ENCODE measurements at places on chromosomes 6 and 20.

DNA sequence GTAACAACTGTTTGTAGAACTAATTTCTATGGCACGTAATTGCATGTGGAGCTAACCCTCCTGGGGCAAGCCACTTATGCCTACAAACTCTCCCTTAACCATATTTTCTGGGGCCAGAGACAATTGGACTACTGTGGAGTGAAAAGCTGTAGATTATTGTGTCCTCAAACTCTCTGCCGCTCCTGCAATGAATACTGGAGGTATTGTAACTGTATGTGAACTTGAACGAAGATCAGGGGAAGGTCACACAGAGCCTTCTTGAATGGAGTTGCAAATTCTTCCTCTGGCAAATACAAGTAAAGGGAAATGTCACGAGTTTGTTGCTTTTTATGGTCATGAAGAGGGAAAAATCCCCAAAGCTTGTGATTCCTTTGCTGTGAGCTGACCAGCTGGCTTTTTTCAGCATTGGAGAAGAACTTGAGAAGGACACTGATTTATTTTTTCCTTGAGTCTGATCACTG, 18.2 kb downstream of the AKAP12 start:
- no peak for DNase-seq

- DNase-seq = peak; percentile 66
These were observed 3.1 kb upstream of the CABLES2 start for GRCh38 chr20:62409931-62410745.

DNA sequence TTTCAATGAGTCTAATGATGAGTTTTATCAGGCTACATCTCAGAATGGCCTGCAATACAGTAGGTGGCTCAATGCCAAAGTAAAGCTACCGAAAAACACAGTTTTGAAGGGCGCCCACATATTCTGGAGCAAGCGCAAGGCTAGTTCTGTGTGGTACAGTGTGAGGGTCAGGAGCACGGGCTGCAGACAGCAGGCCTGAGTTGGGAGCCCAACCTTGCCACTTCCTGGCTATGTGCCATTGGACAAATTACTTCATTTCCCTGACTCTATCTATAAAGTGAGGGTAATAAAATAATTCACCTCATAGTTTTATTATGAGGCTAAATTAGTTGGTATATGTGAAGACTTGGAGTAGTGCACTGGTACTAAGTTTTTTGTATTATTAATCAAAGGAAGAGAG, 150.7 kb downstream of the OPN5 start:
- DNase-seq = no peak

DNA sequence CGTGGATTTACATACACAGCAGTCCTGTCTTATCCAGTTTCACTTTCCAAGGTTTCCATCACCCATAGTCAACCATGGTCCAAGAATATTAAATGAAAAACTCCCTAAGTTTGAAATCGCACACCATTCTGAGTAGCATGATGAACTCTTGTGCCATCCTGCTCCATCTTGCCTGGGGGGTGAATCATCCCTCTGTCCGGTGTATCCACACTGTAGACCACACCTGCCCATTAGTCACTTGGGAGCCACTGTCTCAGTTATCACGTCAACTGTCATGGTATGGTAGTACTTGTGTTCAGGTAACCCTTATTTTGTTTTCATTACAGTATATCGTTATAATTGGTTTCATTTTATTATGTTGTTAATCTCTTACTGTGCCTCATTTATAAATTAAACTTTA, 38.5 kb downstream of the PTGIS start:
- peak; percentile 81 for DNase-seq

DNA sequence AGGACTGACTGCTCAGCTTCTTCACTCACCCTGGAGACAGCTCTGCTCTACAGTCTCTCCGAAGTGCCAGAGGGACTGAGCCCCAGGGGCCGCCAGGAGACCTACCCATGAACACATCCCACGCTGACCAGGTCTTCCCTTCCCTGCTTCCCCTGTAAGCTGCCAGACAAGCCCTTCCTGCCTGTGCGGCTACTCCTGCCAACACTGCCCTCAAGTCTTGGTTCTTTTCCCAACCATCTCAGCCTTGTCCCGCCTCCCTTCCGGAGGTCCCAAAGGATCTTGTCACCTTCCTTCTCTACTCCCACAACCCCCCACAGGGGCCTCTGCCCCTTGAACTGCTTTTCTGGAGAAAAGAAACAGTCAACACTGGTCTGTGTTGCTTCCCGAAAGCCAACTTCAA, 15.0 kb downstream of the CPNE5 start:
- DNase-seq = no peak

DNA sequence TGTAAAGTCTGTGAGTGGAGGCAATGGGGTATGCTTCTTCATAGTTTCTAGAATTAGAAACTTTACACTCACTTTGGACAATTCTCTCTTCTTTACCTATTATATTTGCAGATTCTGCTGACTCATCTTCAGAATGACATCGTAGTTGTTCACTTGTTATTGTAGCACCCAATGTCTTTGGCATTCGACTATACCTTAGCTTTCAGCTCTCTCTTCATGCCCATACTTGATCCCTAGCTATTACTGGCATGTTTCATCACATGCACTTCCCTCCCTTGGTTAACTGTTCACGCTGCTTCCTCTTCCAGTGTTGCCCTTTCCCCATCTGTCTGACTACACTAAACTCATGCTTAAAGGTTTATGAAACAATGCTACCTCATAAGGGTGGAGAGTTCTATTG, 298.1 kb upstream of the TCF21 start:
- peak; percentile 64 for DNase-seq

GRCh38 chr6:78243519-78243918, 590.7 kb downstream of the MEI4 start:
- DNase-seq = peak; percentile 4

GRCh38 chr6:142014515-142014914, 118.2 kb upstream of the GJE1 start:
- peak; percentile 66 for DNase-seq

- no peak for DNase-seq
These were observed 161.8 kb downstream of the NFATC2 start for GRCh38 chr20:51380401-51381385.

DNA sequence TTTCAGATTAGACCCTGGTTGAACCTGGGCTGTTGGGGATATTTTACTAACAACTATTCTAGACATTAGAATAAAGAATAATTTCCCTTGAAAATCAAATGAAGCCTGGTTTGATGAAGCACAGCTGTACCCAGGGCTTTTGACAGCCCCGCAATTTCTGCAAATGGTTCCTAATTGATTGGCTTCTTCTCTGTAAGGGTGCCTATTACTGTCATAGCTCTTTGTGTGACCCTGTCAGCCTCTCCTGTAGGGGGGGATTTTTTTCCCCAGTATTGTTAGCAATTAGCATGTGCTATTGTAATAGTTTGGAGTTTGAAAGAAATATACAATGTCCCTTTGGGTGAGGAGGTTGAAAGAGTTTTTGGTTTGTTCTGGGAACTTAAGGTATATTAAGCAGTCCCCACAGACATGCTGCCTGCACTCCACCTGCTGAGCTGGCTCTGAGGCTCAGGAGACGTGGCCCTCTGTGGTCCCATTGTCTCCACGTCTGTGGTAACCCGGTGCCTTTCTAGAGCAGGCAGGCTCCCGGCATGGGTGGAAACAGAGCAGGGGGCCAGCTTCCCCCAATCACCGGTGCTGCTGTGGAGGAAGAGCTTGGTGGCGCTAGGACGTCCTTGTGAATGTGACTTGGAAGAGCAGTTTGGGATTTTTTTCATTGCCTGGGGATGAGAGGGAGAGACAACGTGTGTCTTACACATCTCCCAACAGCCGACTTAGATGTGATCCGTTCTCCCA, 47.3 kb upstream of the CLDN20 start:
- no peak for DNase-seq

GRCh38 chr20:49483018-49483695, 689 bp upstream of the KCNB1 start:
- no peak for DNase-seq

- no peak for DNase-seq
These were observed 36.7 kb upstream of the FAM135A start for GRCh38 chr6:70376628-70377027.

DNA sequence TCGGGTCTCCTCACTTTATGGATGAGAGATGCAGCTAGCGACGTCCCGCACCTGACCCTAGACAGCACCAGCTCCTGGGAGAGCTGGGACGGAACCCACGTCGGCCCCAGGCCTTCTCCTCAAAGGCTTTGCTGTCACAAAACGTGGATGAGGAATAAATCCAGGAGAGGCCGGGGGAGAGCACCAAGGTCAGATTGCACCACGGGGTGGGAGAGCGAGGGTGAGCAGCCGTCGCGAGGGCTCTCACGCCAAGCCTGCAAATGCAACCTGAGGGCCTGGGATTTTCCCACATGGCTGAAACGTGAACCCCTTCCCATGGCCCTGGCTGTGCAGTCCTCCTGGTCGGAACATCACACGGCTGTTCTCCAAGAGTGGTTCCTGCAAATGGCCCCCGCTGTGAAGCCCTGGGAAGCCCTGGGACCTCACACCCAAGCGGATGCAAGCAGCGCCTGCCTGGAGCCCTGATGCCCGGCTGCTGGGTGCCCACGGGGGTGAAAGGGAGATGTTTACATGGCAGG, 45.3 kb downstream of the DLL1 start:
- no peak for DNase-seq

GRCh38 chr6:108133594-108134179, 32.1 kb upstream of the NR2E1 start:
- peak; percentile 83 for DNase-seq

GRCh38 chr20:60934724-60935123, 317.3 kb upstream of the CDH4 start:
- no peak for DNase-seq

DNA sequence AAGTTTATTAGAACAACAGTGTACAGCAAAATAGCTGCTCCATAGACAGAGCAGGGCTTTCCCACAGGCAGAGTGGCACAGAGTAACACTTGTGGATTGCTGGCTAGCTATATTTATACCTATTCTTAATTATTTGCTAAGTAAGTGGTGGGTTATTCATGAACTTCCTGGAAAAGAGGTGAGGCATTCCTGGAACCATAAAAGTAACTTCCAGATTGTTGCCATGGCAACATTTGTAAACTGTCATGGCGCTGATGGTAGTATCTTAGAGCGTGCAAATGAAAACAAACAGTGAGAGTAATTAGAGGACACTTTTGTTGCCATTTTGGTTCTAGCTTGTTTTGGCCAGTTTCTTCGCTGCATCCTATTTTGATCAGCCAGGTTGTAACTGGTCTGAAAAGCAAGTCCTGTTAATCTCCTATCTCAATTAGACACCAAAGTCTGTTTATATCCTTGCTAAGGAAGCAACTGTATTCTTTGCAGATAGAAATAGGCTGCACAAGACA, 23.9 kb downstream of the DEFB114 start:
- no peak for DNase-seq

- no peak for DNase-seq
These were observed 30.7 kb downstream of the SLC35D3 start for GRCh38 chr6:136952714-136953260.

GRCh38 chr6:50718566-50718965, 5.2 kb downstream of the TFAP2D start:
- DNase-seq = no peak

DNA sequence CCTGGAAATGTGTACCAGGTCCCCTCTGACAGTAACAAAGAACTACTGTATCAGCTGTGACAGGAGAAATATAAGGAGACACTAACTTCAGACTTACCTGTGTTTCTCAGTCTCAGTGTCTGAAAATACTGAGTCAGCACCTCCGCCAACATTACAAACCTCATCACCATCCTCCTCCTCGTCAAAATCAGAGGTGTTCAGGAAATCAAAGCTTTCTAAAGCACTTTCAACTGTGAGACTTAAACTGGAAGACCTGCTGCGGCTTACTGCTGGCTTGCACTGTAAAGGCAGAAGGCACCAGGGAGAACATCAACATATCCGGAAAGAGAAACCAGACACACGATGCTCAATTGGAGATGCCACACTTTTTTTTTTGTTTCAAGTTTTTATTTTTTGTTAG, 40.3 kb upstream of the ARMH2 start:
- no peak for DNase-seq

DNA sequence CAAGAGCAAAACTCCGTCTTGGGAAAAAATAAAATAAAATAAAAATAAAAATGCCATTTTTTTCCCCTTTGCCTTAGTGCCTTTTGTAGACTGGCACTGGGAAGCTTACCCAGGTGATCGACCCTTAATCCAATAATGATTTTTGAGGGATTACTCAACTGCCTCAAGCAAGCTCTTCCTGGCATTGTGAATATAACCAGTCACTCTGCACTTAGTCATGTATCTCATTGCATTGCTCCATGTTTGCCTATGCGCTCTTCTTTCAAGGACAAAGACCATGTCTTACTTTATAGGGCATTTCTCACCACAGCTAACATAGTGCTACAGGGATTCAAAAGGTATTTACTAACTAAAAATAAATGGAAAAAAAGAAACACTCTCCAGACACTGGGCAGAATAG, 13.0 kb downstream of the GFOD1 start:
- DNase-seq = peak; percentile 86

DNA sequence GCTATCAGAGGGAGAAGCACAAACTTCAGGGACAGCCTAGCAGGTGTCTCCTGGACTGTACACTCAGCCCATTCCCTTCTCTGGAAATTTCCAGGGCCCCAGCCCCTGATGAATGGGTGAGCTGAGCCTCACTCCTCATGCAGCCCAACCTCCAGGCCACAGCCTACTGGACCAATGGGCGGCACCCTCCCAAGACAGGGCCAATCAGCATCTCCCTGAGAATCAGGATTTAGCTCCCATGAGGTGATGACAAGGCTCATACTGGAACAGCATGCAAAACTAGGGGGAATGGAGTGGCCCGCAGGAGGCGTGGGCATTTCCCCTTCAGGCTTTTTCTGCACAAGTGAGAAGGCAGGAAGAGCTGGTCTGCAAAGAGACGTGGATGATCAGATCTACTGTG, 29.0 kb downstream of the NFATC2 start:
- DNase-seq = no peak

DNA sequence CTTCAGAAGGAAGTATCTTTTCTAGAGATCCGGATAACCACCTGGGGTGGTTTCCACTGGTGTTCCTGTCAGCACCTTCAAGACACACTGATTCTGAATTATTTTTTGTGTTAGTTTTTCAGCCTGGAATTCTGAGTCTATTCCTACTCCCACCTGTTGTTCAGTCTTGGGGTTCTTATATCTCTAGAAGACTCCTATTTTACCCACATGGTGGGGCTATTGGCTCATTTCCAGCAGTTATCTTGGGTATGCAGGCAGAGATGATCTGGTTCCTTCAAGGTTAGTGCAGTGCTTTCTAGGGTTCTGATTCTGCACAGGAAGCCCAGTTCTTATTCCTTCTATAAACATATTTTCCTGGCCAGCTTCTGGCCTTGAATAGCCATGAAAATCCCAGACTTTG, 175.6 kb upstream of the PDE7B start:
- peak; percentile 14 for DNase-seq

GRCh38 chr20:10129749-10130148, 88.9 kb upstream of the SNAP25 start:
- no peak for DNase-seq
